Stimulated activated CD8-positive, alpha-beta memory T cell treated with anti-CD3 and anti-CD28 coated beads, Interleukin-12 subunit alpha, Interleukin-12 subunit beta, amount 100 ng/mL, for 1 hour (primary cell): ENCODE measurements at places on chromosomes 3 and 15.

GRCh38 chr3:179769411-179770247, 116.8 kb downstream of the USP13 start:
- DNase-seq, result no peak

DNA sequence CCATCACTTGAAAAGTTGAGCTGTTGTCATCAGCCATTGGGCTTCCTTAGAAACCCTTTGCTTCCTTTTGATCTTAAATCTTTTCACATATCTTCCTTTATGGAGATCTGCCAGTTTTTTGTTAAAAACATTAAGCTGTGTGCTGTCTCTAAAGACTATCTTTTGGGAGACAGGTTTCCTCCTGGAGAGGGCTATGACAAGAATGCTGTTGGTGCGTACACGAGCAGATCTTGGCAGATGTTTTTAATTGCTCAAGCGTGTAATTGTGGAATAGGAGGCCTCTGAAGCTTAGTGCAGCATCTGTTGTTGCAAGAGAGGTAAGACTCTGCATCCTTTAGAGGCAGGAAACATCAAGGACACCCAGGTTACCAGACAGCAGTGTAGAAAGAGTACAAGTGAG, 56.8 kb downstream of the PHLDB2 start:
- no peak for DNase-seq

DNA sequence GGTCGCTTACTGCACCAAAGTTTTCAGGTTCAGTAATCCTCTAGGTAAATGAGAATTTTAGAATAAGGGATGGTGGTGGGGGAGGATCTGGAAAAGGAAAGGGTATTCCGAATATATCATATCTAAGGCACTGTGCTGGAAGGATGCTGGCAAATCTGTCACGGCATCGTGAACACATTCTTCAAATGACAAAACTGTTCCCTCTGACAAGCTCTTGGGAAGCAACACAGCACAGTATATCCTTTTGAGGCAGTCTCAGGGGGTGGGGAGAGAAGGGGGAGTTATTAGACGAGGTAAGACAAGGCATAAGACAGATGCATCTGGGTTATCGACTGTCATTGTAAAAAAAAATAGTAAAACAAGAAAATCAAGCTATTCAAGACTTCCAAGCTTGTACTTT, 289.6 kb upstream of the LRRN1 start:
- DNase-seq, result no peak

DNA sequence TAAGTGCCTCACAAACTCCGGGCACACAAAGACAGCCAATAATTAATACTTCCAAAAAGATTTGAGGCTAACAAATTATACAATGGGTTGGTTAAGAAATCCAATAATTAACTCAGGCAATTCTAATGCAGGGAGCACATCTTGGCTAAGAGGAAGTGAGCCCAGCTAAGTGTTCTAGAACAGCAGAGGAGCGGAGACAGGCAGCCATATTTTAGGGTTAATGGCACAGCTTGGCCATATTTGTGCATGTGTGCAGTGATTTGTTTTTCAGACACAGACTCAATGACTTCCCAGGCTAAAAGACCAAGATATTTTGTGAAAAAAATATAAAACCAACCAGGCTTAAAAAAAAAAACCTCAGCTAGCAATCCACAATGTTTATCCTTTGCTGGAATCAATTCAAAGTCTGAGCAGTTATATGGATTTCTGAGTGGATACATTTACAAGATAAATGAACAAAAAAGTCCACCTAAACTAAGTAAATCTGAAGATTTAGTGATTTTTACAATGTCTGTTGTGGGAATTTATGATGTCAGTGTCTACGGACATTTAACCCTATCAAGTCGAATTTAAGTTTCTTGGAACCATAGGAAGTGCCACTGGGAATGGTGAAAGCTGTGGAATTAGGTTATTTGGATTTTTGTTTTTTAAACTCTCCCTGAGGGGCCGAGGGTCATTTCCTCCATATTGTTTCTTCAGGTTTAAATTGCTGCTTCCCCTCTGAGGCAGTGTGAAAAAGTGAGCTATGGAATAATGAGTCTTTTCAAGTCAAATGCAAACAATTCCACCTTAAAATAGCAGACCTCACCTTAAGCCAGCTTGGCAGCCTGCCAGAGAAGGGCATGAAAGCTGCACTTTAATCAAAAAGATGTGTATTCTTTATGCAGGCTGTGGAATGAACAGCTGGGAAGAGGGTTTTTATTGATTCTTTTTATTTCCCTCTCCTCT, 413.7 kb upstream of the TBL1XR1 start:
- no peak for DNase-seq
